ENCODE measurements at places on chromosomes 2 and 18.

GRCh38 chr2:236081171-236081570 is 87.0 kb downstream of the GBX2 start:
- DNase-seq = no peak

- no peak for DNase-seq
Observed at GRCh38 chr2:36329251-36329650, 26.3 kb upstream of the CRIM1 start.

DNA sequence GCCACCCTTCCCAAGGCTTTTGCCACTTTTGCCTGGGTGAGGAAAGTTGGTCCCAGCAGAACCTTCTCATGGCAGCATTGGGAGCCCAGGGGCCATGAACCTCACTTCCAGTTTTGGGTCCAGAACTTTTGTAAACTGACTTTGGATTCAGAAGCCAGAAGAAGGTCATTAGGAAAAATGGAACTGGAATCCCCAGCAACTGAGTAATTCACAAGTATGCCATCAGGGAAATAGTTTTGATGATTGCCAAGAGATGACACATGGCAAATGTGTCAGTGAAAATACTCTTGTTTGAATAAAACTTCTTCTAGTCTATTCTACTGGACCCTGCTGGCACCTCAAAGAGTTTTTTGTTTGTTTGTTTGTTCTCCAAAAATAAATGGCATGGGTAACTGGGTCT is 203.7 kb downstream of the SETBP1 start:
- DNase-seq = no peak

DNA sequence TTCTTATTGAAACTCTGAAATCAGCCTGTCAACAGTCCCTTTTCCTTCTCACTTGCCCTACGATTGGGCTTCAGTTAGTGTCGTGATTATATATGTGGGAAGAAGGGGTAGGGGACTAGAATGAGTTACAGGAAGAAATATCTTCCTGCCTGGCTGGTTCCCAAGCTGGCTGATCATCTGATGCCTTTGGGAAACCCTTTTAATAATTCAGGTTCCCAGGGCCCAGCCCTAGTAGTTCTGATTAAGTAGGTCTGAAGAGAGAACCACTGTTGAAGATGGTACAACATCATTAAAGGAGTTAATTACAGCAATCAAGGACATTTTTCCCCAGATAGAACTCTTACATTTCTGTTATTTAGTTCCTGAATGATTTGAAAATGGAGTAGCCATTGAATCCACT is 110.1 kb upstream of the EML6 start:
- no peak for DNase-seq

DNA sequence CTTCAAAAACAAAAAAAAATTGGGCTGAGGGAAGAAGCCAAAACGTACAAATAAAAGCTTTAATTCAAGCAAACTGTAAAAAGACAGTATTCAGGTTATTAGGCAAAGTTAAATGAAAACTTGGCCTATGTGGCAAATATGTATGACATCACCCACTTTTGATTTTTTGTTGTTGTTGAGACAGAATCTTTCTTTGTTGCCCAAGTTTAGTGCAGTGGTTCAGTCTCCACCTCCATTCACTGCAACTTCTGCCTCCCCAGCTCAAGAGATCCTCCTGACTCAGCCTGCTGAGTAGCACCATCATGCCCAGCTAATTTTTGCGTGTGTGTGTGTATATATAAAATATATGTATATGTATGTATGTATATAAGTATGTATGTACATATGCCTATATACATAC is 440.4 kb upstream of the NRXN1 start:
- no peak for DNase-seq

GRCh38 chr2:54041135-54041534 is 70.3 kb upstream of the PSME4 start:
- no peak for DNase-seq

DNA sequence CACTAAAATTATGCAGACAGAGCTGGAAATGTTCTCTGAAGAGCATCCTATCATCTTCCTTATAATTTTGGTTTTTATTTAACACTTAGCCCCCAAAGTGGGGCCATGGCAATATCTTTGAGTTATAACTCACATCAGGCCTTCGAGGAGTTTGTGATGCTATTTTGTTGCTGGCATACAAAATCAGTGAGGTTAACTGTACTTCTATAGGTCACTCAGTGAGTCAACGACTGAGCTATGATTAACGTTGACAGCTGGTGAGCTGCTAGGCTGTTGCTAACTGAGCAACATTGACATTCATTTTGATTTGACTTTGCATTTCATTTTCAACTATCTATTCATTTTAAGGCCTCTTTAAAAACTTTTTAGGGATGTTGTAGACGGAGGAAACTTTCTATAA is 50.0 kb downstream of the GPD2 start:
- DNase-seq = no peak

GRCh38 chr2:65437392-65438135 is 5.2 kb upstream of the SPRED2 start:
- no peak for DNase-seq

GRCh38 chr18:36766836-36767235 is 62.0 kb downstream of the TPGS2 start:
- DNase-seq = no peak

DNA sequence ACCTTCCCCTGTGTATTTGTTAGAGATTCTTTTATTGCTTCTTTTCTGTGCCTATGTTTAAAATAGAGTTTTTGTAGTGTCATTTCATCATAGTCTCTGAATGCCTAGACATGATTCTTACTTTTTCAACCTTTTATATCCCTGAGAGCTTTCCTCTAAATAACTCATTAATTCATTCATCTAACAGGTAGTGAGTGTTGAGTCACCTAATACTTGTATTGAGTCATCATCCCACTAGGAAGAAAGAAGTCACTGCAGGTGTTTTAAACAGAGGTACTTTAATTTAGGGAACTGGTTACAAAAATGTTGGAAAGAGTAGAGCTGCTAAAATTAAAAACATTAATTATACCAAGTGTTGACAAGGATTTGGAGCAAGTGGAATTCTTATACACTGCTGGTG is 18.5 kb upstream of the NMS start:
- DNase-seq = no peak

DNA sequence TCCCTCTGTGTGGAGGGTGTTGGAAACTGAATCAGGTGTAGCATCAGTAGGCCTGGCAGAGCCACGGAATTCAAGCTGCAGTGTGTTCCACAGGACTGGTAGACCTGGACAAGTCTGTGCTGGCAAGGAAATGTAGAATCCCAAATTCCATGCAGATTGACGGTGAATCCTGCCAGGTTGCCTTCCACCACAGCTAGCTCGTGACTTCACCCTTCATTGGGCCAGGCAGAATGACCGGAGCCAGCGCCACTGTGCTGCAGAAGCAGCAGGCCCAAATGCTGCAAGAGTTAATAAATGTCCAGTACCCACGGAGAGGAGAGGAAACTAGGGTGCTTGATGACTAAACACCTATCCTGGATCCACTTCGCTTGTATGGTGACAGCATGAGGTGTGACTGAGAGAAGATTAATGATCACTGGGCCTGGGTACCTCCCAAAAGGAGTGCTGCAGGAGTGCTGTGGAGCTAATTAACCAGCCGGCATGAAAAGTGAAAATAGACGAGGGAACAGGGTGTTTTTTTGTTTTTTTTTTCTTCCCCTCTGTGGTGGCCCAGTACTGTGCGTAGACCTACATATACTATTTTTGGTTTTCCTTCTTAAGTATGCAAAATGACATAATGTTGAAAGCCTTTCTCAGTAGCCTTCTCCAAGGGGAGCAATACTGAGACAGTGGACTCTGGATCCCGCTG is 122.2 kb downstream of the TANC1 start:
- DNase-seq = no peak

- DNase-seq = no peak
Observed at GRCh38 chr2:10481055-10481665, 33.0 kb upstream of the ODC1 start.

GRCh38 chr2:133766164-133766832 is 198.0 kb upstream of the NCKAP5 start:
- DNase-seq = no peak

DNA sequence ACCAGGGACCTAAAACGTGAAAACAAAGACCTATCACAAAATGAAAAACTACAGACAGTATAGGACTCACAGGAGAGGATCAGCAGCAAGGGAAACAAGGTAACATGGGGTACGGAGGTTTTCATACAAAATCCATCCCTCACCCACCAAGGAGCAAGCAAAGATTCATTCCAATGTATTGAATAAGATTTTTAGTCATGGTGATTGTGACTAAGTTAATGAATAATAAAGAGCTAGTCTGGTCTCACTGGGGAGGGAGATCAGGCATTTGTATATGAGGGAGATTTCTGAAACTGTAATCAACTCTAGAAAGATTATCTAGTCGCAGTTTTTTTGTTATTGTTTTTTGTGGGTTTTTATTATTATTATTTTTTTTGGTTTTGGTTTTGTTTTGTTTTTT is 336.5 kb upstream of the MMADHC start:
- no peak for DNase-seq

DNA sequence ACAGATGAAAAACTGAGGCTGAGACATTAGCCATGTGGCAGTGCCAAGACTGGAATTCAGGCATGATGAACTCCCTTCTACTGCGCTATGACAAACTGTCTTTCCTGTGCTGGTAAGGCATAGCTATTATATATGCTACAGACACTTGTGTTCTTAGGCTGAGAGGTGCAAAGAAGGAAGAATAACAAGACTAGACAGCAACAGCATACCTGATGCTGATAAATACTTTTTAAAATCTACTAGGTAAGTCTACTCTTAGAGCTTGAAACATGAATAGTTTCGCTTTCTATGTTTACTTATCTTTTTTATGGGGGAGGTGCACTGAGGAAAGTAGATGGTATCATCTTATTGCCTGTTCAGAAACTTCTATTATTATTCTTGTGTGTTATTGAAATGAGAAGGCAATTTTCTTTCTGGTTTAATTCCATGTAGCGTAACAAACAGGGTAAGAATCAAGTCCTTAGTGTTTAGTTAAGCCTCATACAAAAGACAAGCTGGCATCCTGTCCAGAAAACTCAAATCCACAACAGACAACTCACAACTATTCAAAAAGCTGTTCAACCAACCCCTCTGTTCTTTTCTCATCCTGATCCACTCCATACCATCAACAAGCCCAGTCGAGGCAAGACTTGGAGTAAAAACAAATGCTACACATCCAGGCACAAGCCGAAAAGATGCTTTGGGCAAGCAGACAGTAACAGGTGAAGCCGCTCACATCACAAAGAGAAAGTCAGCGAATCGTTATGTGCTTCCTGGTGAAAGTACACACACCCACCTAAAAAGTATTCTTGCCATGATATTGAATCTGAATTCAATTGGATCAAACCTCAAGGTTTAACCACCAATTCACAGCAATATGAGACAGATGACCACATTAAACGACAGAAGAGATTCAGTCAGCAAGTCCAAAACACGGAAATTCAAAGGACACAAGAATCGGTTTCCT is 1.5 kb downstream of the TTC32 start:
- no peak for DNase-seq

- DNase-seq = peak; percentile 61
Observed at GRCh38 chr2:85728883-85729824, 24.6 kb upstream of the ATOH8 start.

DNA sequence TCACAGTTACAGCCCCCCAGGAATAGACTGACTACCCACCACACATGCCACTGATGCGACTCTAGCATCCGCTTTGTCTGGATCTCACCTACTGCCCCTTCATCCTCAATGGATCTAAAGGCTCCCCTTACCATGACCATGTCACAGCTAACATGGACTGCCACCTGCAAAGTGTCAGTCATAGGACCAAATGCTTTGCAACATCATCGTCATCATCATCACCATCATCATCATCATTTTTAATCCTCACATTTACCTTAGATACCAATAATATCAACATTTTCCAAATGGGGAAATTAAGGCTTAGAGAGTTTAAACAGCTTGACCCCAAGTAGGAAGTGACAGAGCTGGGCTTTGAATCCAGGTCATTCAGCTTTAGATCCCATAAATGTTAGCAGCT is 60.1 kb upstream of the NEDD4L start:
- no peak for DNase-seq

DNA sequence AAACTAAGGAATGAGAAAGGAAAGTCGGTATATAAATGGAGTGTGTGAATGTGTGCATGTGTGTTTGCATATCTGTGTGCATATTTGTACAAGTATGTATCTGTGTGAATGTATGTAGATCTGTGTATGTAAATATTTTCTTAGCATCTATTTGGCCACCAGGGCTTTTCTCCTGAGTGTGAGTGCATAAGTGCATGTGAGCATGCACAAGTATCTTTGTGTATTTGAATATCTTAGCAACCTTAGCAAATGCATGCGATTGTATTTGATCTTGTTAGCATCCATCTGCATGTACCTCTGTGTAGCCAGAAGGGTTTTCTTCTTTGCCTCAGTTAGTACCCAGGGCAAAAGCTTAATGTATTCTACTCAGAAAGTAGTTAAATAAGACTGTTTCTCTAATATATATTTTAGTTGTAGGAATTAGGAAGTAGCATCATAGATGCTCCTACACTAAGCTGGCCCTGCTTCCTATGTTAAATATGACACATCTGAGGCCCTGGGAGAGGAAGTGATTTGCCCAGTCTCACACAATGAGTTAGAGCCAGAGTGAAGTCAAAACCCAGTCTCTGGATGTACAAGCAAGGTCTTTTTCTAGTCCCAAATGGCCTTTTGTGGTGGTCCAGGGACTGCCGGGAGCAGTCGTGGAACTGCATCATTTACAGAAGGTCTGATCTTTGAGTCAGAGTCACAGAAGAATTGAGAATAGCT is 9.2 kb downstream of the FKBP1B start:
- no peak for DNase-seq

DNA sequence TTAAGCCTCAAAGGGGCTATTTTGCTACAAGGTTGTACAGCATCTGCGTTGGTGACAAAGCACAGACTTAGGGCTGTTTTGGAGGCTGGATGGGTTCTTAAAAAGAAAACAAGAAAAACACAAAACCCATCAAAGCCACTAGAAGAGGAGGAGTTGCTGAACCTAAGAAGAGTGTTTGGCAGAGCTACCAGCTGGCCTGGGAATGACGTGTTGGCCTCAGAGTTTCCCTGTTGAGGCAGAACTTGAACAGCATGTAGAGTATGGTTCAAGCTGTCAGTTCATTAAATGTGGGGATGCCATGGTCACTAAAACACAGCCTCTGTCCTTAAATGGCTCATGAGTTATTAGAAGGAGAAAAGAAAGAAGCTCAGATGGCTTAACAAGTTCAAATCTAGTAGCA is 162.5 kb downstream of the TTC32 start:
- no peak for DNase-seq

DNA sequence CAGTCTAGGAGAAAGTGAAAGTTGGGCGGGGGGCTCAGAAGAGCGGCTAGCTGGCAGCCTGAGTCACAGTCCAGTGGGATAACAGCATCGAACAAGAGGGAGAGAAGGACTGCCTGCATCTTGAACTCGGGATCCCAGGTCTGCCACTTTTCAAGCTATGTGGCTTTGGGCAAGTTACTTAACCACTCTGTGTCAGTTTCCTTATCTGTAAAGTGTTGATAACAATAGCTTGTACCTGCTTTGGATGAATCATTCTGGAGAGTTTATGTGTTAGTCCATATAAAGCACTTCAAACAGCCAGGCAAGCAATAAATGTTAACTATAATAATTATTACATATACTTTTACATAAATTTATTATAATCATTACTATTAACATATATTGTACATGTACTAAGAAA is 4.6 kb downstream of the DYSF start:
- DNase-seq = no peak

- no peak for DNase-seq
Observed at GRCh38 chr2:177689623-177690022, 297.1 kb downstream of the AGPS start.

- peak; percentile 2 for DNase-seq
Observed at GRCh38 chr2:84302513-84303412, 156.3 kb downstream of the SUCLG1 start.

GRCh38 chr18:74351354-74351753 is 35.7 kb downstream of the C18orf63 start:
- no peak for DNase-seq

GRCh38 chr18:22230471-22230945 is 61.1 kb downstream of the GATA6 start:
- no peak for DNase-seq

GRCh38 chr2:196233021-196233804 is 61.8 kb upstream of the STK17B start:
- no peak for DNase-seq

Measured in T-helper 9 cell (primary cell).